ENCODE measurements at places on chromosomes 13 and 19.

DNA sequence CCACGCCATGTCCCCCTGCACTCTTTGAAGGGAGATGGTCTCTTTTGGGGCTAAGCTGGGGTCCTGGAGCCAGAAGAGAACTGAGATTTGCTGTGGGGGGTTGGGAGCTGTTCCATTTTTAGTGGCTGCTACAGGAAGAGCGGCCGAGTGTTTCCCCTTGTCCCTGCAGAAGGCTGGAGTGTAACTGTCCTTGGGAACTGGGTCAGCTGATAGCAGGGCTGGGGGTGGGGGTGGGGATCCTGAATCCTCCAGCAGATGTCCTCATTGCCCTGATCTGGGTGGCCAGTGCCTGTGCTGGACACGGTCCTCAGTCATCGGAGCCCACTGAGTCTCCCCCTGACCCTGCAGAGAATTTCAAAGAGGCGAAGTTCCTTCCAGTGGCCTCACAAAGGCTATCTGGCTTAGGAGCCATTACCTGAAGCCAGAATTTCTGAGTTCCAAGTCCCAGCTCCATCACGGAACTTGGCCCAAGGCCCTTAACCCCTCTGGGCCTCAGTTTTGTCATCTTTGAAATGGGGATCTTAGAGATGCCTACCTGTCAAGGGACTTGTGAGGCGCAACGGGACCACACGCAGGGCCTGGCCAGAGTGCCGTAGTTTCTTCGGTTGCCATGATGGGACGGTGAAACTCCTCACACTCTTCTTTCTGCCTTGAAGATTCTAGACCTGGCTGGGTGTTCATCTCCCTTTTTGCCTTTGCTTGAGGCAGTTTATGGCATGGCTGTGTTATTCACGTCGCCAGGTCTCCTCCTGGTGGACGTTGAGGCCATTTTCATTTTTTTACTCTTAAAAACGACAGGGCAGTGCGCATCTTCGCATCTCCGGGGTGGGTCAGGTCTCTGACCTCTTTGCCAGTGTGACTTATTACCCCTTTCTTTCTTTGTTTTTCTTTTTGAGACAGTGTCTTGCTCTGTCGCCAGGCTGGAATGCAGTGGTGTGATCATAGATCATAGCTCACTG, 51.9 kb downstream of the DNM2 start:
- DNase-seq = no peak

GRCh38 chr19:54561840-54562239, 11.8 kb upstream of the LILRA2 start:
- no peak for DNase-seq

- no peak for DNase-seq
Observed at GRCh38 chr13:32041429-32041828, 9.9 kb downstream of the FRY start.

DNA sequence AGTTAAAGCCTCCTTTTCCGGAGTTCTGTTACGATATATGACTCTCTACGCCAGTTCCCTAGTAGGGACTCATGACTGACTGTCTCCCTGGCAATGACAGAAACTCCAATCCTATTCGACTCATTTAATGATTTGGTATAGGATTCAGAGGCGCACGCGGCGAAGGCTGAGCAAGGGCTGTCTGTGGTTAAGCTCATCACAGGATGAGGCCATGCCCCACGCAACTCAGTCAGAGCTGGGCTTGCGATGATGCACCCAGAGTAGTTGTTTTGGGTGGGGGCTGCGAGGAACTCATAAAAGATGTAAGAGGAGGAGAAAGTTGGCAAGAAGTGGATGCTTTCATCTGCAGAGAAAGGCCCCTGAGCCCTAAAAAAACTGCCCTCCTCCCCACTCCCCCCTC, 468 bp upstream of the SERTM1 start:
- no peak for DNase-seq

- no peak for DNase-seq
Observed at GRCh38 chr13:99261059-99261458, 2.9 kb upstream of the GPR18 start.

GRCh38 chr19:3968556-3969434, 2.1 kb downstream of the DAPK3 start:
- no peak for DNase-seq

- DNase-seq = peak; percentile 31
Observed at GRCh38 chr19:40523322-40524047, 53.2 kb upstream of the SHKBP1 start.

DNA sequence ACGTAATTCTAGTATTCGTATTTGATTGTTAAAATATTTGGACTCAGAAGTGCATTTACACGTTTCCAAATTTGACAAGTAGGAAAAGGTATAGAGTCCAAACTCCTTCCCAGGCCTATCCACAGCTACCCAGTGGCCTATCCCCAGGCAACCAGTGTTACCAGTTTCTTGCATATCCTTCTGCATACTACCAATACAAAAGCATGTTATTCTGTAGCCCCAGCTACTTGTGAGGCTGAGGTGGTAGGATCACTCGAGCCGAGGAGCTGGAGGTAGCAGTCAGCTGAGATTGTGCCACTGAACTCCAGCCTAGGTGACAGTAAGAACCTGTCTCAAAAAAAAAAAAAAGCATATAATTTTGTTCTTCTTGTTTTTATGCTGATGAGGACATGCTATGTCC, 67.1 kb downstream of the LRCH1 start:
- no peak for DNase-seq

Data from activated CD8-positive, alpha-beta memory T cell treated with anti-CD3 and anti-CD28 coated beads, Interleukin-2, amount 50 U/mL, for 4 hours (primary cell).